HCT116 (cell line): ENCODE measurements at places on chromosomes 1 and 21. TPM values are rescaled to one million over a fixed set of nuclear protein-coding genes. Genes with fewer than 3 reads are reported as not detected.

- DNase-seq: no peak
These were observed 42.3 kb downstream of the AJAP1 start for GRCh38 chr1:4696753-4697152.

GRCh38 chr21:31289702-31290101 lies 54.4 kb downstream of the TIAM1 start:
- DNase-seq: no peak

GRCh38 chr1:2446394-2446793 lies 29.7 kb upstream of the PLCH2 start:
- DNase-seq: no peak

GRCh38 chr21:42578034-42578433 lies 64.4 kb downstream of the SLC37A1 start:
- no peak for DNase-seq

The RHBDL2 gene
- total RNA-seq: not detected

The DPM3 gene
- 113 TPM for total RNA-seq

The PHACTR4 gene
- 36.0 TPM for total RNA-seq
